ENCODE measurements at places on chromosomes 11 and 22.

DNA sequence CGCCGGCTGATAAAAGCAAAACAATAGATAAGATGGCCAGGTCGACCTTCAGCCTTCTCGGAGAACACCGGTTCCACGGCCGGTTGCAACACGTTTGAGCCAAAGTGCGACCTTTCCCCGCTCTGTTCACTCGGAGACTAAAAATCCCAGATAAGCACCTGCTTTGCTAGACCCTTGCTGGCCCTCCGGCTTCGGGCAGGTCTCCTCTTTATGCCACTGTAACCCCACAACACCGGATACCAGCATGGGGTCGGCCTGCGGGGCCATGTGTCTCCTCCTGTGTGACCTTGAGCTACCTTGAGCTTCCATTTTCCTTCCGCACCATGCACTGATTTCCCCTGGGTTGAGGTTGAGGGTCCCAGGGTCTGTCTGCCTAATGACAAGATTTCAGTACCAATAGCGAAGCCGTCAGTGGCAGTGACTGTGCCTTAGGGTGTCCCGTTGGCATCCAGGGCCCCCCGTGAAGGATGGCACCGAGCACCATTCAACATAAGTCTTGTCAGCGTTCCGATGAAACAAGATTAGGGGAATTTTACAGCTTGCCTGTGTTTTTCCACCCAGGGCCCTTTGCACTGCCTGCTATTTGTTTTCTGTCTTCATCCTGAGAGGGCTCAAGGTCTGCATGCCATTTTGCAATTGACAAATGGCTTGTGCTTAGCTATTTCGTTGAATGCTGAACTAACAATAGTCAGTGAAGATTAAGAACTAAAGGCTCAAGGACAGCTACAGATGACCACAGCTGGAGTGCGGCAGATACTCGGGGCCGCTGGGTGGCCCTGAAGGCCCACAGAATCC is 118.6 kb downstream of the KCNQ1 start:
- DNase-seq, result no peak

DNA sequence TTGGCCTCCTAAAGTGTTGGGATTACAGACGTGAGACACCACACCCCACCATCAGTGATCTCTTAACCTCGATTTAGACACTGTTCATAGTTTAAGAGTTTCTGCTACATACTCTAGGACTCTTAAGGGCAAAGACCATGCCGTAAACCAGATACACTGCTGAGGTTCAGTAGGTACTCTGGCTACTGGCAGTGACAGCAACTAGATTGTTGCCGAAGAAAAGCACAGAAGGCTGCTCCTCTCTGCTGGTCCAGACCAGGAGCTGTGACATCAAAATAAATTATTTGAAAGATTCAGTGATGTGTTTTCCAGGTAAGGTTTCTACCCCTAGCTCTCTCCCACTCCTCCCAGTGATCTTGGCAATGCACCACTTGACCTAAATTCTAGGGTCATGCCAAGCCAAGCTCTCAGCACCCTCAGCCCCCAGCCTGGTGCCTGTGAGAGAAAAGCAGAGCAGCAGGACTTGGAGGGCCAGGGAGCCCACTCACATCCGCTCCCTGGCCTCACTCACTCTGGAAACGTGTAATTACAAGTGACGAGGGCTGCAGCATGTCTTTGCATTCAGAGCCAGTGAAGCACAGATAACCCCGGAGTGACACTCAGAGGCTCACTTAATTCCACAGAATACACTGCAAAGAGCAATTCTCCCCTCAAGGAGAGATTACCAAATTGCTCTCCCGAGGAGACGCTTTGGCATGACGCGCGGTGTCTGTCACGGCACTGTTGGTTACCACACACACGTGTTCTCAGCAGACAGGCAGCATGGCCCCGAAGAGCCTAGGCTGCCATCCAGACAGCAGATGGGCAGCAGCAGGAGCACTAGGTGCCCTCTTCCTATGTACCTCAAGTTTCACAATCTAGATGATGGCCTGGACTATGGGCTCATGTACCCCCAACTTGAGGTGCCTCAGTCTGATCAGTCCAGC is 96.9 kb upstream of the PITPNB start:
- DNase-seq, result peak; percentile 49

- DNase-seq, result no peak
Measured at GRCh38 chr11:117528097-117528721, 200.6 kb downstream of the CEP164 start.

DNA sequence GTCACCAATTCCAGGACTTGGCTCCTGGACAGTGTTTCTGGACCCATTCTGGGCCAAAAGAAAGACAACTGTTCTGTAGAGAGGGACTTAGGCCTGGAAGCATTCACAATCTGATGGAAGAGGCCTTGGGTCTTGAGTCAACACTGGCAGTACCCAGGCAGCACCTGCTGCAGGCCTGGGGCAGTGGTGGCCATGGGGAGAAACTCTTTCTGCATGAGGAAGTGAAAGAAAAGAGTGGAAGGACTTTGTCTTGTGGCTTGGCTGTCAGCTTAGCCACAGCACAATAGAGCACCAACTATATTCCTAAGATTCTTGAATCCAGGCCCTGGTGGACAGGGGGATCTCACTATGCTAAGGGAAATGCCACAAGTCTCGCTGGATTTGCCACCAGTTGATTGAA is 70.6 kb downstream of the CTSC start:
- DNase-seq, result no peak

GRCh38 chr11:124277804-124278203 is 21.6 kb downstream of the OR8G5 start:
- DNase-seq, result no peak

DNA sequence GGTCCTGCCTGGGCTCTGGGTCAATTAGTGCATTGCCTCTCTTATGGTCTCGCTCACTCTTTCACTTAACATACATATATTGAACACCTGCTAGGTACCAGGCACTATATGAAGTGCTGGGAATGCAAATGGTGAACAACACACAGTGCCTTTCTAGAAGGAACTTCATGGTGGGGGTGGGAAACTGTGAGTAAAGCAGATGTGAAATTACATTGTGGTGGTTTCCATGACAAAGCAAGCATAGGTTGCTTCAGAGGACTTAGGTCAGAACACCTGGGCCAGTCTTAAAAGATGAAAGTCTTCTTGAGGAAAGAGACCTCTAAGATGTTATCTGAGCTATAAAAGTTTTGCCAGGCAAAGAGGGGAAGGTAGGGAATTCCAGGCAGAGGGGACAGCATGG is 231.3 kb downstream of the BUD13 start:
- no peak for DNase-seq

DNA sequence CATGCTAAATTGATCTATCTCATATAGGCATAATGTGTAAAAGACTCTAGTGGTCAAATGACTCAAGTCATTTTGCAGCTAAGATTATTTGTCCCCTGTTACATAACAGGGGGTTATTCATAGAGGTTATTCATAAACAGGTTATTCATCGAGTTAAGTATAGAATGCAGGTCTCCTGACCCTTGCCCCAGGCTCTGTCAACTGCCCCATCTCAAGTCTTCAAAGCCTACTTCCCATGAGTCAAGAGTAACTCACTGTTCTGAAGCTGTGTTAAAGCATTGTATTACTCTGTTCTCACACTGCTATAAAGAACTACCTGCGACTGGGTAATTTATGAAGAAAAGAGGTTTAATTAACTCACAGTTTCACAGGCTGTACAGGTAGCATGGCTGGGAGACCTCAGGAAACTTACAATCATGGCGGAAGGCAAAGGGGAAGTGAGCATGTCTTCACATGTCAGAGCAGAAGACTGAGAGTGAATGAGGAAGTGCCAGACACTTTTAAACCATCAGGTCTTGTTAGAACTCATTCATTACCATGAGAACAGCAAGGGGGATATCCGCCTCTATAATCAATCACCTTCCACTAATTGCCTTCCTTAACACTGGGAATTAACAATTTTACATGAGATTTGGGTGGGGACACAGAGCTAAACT is 226.2 kb upstream of the BLID start:
- no peak for DNase-seq

DNA sequence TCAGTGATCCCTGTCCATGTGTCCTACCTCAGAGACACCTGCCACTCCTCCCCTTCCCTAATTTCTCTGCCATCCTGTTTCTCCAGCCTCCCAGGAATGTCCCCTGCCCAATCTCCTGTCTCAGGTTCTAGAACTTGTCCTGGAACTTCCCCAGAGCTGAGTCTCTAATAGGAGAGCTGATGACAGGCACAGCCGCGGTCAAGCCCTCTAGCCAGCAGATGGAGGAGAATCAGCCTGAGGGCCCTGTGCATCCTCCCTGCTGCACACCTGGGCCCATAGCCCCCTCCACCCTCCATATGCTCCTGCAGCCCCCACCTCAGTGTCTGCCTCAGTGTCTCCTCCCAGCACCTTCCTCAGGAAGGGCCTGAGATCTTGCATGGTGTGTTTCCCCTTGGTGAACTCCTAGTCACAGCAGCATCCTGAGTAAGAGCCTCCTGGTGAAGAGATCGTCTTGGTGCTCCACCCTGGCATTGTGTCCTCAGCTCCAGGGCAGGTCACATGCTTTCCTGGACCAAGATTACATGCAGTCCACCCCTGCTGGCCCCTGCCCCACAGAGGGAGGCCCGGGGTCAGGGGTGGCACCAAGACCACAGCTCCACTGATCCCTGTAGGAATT is 43.9 kb upstream of the VPREB1 start:
- DNase-seq, result no peak

GRCh38 chr11:57403802-57404147 is 13.3 kb upstream of the PRG2 start:
- no peak for DNase-seq

DNA sequence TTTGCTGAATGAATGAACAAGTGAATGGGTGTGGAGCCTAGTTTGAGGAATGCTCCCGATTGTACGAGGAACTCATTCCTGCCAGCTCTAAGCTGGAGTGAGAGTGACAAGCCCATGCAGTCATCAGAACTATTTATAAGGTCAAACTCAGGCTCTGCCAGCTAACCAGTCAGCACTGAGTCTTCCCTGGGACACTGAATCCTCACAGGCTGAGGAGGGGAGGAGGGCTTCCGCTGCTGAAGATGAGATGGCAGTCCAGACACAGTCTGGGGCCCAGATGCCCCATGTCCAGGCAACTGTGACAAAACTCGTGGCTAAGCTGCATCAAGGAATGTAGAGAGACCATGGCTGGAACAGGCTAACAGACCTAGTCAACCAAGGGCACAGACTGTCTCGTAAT is 4.0 kb downstream of the LRP4 start:
- DNase-seq, result peak; percentile 81

DNA sequence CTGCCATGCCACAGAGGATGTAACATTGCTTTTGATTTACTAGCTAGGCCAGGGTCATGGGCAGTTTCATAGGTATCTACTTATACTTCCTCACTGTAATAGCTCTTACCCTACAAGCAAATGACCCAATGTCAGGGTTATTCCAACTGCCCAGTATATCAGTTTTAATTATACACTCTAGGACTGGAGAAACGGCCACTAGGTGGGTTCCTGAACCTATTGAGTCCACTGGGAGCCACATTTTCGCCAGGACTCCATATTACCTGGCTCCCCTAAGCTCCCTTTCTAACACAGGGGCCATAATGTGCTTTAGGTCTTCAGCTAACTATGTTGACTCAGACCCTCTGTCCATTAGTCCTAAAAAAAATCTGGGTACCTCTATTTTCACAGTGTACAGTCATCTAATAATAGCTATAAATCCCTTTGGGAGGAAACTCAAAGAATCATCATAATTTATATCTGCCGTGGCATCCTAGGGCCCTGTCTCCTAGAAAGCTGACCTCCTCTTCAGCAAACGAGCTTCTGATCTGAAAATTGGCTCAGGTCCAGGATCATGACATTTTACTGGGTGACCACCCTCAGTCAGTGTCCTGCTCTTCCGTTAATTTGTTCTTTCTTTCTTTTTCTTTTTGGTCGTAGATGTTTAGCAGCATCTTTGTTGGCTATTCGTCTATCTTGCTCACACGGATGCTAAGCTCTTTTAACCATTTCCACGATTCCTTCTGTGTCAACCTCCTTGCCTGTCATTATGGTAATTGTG is 244.3 kb downstream of the FAM76B start:
- no peak for DNase-seq

DNA sequence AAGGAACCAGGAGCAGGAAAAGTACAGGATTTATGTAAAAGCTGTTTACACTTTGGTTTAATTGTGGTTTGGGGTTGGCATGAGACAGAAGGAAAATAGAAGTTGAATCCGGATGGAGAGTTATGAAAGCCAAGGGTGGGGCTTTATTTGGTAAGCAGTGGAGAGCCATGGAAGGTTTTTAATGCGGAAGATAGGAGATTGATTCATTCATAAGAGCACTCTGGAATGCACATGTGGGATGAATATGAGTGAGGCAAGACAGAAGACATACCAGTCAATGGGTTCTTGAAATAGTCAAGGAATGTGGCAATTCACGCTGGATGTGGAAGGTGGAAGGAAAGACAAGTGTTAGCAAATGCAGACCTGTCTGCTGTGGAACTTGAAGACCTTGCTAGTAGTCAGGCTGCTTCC is 9.3 kb upstream of the GLB1L3 start:
- DNase-seq, result peak; percentile 88
